Mammary epithelial cell (primary cell): ENCODE measurements at places on chromosomes 5 and 9. TPM values are rescaled to one million over a fixed set of nuclear protein-coding genes. Genes with fewer than 3 reads are reported as not detected.

DNA sequence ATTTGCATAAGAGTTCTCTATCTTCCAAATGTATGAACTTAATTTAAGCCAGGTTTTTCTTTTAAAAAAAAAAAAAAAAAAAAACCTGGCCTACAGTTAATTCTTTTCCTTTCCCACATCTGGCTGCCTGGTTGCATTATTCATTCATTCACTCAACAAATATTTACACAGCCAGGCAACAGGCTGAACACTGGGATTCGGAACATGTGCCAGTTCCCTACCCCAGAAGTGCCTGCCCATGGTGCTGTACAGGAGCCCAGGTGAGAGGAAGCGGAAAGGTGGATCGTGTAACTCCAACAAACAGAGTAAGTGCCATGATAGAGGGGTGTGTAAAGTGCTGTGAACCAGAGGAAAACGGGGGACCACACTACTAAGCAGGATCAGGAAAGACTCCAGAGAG, 93.6 kb downstream of the CDK5RAP2 start:
- DNase-seq: no peak

TSSK1B gene
- 1.1 and 1.4 TPM in 2 replicates for total RNA-seq

DNA sequence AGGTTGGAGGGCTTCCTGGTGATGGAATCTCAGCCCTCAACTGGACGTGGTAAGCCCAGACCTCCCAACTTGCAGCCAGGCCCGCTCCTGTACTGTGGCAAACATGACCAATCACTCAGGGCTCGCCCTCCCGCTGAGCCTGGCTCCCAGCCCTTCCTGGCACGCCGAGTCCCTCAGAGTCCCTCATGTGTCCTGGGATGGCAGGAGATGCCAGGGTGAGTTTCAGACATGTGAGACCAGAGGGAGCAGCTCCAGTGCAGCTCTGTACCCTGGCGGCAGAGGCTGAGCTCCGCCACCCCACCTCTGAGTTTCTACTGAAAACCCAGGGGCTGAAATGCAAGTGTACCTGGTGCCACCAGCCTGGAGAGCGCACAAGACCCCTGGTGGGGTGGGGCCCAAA, 42.0 kb upstream of the RXRA start:
- no peak for DNase-seq

ACTBL2 gene
- 0.50 TPM for total RNA-seq

GRCh38 chr5:52870448-52870847, 82.7 kb downstream of the ITGA1 start:
- DNase-seq: peak; percentile 35

CSF2 gene
- total RNA-seq: 5.6 and 12.8 TPM in 2 replicates
